ENCODE measurements at places on chromosomes 6 and 20.

GRCh38 chr6:16476861-16477260 is 238.5 kb downstream of the GMPR start:
- DNase-seq: no peak

GRCh38 chr6:161211380-161212035 is 62.4 kb downstream of the AGPAT4 start:
- peak; percentile 70 for DNase-seq

- no peak for DNase-seq
Measured at GRCh38 chr6:147007441-147007840, 196.8 kb upstream of the STXBP5 start.

GRCh38 chr6:34575326-34575725 is 19.2 kb upstream of the SPDEF start:
- DNase-seq: peak; percentile 62

- DNase-seq: no peak
Measured at GRCh38 chr6:44004625-44005506, 122.4 kb downstream of the MRPL14 start.

DNA sequence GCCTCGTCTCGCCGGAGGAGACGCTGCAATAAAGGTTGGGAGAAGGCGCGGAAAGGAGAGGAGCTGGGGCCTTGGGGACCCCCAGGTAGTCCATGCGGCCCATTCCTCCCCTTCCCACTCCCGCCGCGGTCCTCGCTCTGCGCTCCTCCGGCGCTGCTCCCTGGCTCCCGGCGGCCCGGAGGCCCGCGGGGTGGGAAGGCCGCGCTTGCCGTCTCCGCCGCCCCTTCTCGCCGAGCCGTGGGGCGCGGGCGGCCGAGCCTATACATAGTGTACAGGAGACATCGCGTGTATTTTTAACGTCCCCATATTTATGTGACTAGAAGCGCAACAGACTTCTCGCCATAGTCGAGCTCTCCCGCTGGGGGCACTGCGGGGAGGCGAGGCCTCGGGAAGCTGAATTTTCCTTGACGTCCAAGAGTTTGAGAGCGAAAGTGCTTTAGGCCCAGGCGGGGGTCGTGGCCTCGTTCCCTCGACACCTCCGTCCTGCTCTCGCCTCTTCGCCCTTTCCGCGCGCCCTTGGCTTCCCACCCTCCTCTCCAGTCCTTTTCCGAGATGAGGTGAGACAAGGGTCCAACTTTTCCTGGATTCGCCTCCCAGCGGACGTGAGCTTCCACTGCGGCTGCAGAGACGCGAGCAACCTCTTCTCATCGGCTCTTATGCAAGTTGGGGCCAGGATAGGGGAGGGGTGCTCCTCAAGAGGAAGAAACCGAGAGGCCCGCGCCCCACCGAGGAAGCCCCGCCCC is 29.0 kb downstream of the SLC12A5 start:
- DNase-seq: peak; percentile 93

GRCh38 chr6:148497257-148497656 is 154.6 kb downstream of the SASH1 start:
- no peak for DNase-seq

DNA sequence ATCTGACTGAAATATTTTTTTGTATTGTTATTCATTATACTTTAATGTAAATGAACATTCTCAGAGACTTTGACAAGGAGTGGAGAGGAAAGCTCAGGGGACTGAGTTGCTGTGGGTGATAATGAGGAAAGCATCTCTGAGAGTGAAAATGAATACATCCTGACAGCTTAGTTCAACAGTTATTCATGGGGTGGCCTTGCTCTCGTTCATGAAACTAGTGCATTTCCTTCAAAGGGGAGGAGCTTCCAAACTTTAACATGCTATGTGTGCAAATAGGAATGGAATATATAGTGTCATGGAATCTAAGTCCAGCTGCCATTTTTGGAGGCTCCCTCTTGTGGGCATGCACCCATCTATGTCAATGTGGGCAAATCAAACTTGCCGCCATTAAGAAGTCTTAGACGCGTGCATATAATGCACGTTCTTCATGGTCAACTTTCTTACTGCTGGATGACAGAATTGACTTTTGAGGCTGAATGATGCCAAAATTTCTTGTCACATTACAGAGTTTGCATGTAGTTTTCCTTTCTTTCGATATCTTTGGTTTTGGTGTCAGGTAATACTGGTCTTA is 124.3 kb upstream of the TMEM170B start:
- DNase-seq: no peak

GRCh38 chr20:22523499-22524392 is 60.6 kb downstream of the FOXA2 start:
- no peak for DNase-seq

- no peak for DNase-seq
Measured at GRCh38 chr6:169536446-169537170, 165.2 kb downstream of the WDR27 start.

DNA sequence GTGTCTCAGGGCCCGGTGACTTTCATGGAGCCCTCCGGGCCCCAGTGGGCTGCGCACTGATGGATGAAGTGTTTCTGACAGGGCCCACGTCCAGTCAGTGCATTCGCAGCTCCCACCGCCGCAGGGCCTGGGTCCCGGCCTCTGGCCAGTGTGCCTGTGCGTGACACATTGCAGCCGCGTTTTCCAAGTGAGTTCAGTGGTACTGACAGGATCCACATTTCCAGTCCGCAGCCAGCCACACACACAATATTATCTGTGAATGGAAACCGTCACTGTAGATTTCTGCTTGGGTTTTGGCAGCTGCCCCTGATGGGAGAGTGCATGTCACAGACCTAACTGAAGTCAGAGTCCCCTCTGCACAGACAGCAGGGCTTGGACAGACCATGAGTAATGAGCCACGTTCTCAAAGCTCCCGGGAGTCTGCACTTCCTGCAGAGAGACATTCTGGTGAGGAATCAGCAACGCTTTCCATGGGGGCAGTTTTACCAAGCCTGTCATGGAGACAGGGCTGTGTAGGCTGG is 171.4 kb downstream of the MYLK4 start:
- no peak for DNase-seq

GRCh38 chr6:42250274-42250931 is 32.7 kb upstream of the MRPS10 start:
- no peak for DNase-seq

GRCh38 chr6:20924911-20925543 is 390.8 kb downstream of the CDKAL1 start:
- DNase-seq: no peak

DNA sequence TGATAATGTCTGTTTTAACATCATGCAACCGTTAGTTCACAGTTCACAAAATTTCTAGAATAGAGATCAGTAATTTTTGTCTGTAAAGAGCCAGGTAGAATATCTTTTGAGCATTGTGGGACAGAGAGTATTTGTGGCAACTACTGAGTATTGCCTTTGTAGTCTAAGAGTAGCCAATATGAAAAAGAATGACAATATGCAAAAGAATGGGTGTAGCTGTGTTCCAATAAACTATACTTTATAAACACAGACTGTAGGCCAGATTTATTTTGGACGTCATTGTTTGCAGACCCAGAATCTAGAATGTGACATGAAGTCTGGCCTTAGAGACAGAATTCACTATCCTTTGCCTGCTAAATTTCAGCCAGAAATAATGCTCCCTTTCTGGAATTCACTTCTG is 694.1 kb upstream of the MMS22L start:
- no peak for DNase-seq
